ENCODE measurements at places on chromosomes 7 and 10.

DNA sequence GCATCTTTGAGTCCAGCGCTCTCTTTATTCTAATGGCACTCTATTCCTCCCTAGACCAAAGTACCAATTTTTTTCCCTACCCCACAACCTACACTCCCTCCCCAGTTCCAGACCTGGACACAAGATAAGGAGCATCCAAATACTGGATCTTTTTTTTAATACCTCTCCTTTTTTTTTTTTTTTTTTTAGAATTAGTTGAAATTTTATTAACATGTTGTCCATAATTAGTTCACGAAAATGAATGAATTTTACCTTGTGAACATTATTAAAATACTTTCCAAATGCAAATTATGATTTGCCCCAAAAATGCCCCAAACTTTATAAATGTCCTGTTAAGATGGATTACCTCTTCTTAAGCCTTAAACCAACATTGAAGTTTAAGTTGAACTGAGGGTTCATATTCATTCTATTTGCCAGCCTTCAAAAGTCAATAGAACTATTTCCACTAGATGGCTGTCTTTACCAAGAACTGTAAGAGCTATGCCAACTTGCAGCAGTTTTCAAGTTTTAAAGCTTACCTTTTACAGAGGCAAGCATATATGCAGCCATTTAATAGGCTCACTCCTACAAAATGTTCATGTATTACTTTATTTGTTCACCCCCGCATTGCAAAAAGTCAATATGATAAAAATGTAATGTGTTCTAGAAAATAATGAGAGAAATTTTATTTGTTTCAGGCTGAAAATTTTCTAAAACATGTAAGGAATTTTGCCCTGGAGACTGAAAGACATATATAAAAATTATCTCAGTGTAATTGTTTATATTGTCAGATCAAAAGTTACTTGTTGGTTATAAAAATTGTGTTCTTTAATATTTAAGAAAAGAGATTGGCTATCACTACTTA is 39.7 kb upstream of the TNKS2 start:
- DNase-seq = no peak

- no peak for DNase-seq
These were observed 164.9 kb downstream of the ELMO1 start for GRCh38 chr7:37283716-37284115.

DNA sequence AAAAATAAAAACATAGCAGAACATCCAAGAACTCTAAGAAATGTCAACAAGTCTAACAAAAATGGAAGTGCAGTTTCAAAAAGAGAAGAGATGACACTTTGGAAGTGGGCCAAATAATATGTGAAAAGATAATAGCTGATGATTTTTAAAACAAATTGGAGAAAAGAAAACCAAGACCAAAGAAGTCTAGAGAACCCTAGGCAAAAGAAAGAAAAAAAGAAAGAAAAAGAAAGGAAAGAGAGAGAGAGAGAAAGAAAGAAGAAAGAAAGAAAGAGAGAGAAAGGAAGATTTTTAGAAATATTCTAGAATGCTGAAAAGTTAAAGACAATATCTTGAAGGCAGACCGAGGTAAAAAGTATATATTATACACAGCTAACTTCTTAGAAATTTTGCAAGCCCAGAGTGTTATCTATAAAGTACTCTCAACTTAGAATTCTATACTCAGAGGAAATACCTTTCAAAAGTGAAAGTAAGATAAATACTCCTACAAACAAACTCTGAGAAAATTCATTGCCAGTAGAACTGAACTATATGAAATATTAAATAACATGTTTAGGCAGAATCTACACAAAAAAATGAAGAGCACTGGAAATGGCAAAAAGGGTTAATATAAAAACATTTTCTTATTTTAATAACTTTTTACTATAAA is 138.7 kb upstream of the SMIM30 start:
- DNase-seq = no peak

DNA sequence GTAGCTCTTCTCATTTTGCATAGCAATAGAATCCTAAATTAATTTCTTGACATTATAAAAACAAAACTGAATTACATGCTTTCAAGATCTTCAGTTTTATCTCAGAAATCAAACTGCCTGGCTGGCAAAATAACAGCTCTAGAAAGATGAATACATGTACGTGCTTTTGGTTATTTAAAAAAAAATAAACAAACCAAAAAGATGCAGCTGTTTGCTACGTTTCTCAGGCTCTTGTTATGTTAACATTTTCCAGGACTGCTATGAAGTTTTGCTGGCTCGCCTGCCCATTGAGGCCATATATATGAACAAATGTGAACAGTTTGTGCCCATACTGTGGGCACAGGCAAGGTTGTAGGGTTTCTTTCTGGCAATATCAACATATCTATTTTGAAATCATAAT is 86.6 kb downstream of the ODAD2 start:
- no peak for DNase-seq

- no peak for DNase-seq
These were observed 165.3 kb upstream of the ZMIZ1 start for GRCh38 chr10:78903341-78903940.

GRCh38 chr10:126905776-126906703 is 812 bp downstream of the DOCK1 start:
- no peak for DNase-seq

GRCh38 chr10:63763744-63764143 is 242.5 kb downstream of the REEP3 start:
- DNase-seq = no peak

DNA sequence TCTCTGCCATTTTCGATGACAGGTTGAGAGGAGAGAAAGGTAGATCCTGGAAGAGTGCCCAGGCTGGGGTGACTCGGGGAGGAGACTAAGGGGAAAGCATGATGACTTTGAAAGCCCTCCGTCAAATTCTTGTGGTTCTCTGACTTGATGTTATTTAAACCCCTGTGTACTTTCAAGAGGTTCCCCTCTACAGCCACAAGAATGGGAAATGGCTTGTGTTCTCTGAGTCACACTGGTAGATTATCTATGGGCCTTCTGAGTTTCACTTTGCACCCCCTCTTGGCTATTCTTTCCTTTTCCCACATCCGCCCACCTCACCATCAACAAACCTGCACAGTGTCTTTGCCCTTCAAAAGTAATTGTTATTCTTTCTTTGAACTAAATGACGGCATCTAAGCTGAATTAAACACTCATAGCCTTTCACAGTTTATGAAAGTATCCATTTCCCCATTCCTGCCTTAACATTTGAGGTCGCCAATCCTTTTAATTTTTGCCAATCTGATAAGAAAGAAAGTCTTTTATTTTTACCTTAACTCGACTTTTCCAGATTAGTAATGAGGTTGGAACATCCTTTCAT is 24.1 kb downstream of the PRF1 start:
- no peak for DNase-seq
